Stimulated activated CD4-positive, alpha-beta T cell treated with anti-CD3 and anti-CD28 coated beads, Interleukin-1b, Interleukin-23, amount 100 ng/mL, for 48 hours (primary cell): ENCODE measurements at places on chromosomes 16 and 17.

DNA sequence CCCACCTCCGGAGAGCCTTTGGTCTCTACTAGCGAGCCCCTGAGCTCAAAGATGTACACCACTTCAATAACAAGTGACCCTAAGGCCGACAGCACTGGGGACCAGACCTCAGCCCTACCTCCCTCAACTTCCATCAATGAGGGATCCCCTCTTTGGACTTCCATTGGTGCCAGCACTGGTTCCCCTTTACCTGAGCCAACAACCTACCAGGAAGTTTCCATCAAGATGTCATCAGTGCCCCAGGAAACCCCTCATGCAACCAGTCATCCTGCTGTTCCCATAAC, 702 bp downstream of the SPN start:
- DNase-seq: peak; percentile 33

DNA sequence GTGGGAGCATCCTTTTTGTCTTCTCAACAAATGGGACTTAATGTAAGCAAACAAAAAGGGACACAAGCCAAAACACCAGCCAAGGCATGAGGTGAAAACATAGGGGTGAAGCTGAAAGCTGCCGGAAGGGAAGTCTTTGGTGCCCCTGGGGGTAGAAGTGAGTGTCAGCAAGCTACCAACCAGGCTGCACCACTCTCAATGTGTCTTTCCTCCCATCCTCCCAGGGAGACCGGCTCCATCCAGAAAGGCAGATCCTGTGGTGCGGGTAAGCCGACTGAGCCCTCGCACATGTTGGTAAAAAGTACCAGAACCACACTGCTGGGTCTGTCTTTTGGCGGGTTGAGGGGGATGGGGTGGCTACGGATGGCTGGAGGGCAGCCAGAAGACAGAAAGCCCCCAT, 52.0 kb upstream of the SREBF1 start:
- no peak for DNase-seq

GRCh38 chr16:68664297-68664696, 19.2 kb downstream of the CDH3 start:
- no peak for DNase-seq

DNA sequence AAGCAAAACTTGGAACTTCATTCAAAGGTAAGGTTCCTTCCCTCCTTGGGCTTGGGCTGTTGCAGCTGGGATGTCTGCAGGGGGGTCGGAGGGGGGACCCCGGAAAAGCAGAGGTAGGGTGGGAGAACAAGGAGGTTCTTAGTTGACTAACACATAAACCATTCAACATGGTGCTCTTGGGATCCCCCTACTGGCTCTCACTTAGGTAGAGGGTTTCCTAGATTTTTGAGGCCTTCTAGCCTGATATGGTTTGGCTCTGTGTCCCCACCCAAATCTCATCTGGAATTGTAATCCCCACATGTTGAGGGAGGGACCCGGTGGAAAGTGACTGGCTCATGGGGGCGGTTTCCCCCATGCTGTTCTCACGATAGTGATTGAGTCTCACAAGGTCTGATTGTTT, 93.9 kb downstream of the RGS9 start:
- DNase-seq: no peak

- no peak for DNase-seq
Measured at GRCh38 chr16:29835926-29836325, 15.7 kb downstream of the MVP start.

DNA sequence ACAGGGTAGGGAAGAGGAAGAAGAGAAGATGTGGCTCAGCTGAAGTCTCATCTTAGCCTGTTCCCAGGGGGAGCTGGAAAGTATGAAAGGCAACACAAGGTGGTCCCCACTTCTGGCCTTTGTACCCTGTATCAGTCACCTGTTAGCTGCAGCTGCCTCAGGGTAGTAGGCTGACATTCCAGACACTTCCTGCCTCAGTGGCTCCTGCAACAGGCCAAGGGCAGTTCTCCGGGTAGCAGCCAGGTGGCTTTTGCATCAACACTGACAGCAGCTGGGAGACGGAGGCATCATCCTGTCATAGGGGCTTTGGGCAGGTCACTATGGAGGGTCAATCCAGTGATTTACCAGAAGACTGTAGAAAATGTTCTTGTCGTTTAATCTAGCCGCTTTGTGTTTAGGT, 124.0 kb downstream of the RGS9 start:
- DNase-seq: no peak

DNA sequence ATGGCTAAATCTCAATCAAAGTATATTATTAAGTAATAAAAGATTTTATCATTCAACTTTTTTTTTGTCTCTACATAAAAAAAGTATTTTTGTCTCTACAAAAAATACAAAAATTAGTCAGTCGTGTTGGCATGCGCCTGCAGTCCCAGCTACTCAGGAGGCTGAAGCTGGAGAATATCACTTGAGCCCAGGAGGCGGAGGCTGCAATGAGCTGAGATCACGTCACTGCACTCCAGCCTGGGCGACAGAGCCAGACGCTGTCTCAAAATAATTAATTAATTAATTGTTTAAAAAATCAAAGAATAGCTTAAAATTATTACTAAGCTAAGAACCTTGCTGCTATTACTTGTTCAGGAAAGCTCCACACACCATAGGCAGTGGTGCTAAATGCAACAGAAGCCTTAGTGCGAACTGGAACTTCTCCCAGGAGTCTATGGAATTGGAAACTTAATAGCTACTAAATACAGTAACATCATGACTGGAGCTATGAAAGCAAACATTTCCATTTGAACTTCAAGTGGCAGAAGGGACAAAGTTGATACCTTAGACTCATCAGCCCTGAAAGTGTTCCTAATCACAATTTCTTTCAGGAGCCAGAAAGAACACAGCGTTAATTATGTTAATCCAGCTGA, 22.6 kb downstream of the ADCY9 start:
- no peak for DNase-seq

DNA sequence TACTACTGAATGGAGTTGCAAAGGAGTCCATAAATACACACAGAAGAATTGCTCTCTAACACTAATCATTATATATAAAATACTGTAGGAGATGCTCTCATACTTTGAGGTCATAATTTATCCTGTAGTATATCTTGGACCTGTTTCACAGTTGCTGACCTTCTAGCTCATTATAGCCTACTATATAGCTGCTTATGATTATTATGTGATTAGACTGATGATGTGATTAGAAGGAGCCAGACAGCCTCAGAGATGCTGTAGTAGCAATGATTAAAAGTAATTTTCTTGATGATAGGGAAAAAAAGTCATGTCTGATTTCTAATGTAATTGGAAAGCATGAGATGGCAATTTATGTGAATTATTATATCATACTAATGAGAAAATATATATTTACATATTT, 455.7 kb downstream of the CNTNAP4 start:
- DNase-seq: no peak

GRCh38 chr17:35244341-35245195, 1.7 kb downstream of the SLFN5 start:
- peak; percentile 94 for DNase-seq

DNA sequence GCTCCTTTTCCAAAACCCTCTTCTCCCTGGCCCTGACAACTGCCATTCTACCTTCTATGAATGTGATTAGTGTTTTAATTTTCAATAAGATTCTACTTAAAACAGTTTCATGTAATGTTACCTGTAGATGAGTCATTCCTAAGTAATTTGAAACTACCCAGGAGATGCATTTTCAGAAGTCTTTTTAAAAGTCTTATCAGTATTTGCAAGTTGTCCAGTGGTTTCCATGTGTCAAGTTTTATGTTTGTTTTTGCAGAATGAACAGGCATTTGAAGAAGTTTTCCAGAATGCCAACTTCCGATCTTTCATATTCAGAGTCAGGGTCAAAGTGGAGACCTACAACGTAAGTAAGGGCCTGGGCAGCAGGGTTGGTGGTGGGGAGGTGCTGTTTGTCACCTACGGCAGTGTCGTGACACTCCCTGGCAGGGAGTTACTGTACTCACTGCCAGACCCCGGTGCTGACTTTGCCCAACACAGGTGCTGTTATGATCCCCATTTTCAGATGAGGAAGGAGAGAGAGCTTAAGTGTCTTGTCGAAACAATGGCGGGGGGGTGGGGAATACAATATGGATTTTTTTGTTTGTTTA, 65.0 kb downstream of the RPA1 start:
- DNase-seq: no peak

GRCh38 chr17:63525190-63525946, 2.2 kb downstream of the KCNH6 start:
- DNase-seq: no peak

- DNase-seq: no peak
Measured at GRCh38 chr17:70683936-70684335, 514.6 kb downstream of the KCNJ2 start.

- no peak for DNase-seq
Measured at GRCh38 chr16:60818465-60818864, 1217.8 kb downstream of the CDH8 start.

DNA sequence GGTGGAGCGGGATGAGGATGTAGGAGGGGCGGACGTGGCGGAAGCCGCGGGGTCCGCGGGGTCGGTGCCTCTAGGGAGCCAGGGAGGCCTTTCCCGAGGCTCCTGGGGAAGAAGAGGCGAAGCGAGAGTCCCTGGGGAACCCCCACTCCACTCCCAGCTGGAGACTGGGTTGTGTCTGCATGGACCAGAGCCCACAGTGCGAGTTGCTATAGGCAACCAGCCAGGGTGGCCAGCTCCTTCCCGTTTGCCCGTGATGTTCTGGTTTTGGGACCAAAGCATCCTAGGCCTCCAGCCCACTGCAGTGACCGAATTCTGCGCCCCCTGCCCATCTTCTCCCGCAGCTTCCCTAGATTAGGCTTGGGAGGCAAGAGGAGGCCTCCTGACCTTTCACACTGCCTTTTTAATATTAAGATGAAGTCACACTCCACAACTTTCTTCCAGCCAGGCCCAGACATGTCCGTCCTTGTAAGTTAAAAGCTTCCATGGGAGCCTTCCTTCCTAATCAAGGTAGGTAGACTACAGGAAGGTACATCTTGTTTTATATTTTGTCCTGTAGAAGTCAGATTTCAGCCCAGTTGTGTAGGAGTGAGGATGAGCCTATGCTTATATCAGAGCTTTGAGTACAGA, 469 bp downstream of the AMZ2 start:
- no peak for DNase-seq

DNA sequence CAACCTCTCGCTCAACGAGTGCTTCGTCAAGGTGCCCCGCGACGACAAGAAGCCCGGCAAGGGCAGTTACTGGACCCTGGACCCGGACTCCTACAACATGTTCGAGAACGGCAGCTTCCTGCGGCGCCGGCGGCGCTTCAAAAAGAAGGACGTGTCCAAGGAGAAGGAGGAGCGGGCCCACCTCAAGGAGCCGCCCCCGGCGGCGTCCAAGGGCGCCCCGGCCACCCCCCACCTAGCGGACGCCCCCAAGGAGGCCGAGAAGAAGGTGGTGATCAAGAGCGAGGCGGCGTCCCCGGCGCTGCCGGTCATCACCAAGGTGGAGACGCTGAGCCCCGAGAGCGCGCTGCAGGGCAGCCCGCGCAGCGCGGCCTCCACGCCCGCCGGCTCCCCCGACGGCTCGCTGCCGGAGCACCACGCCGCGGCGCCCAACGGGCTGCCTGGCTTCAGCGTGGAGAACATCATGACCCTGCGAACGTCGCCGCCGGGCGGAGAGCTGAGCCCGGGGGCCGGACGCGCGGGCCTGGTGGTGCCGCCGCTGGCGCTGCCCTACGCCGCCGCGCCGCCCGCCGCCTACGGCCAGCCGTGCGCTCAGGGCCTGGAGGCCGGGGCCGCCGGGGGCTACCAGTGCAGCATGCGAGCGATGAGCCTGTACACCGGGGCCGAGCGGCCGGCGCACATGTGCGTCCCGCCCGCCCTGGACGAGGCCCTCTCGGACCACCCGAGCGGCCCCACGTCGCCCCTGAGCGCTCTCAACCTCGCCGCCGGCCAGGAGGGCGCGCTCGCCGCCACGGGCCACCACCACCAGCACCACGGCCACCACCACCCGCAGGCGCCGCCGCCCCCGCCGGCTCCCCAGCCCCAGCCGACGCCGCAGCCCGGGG, 1.3 kb downstream of the FOXC2 start:
- no peak for DNase-seq
